ENCODE measurements at places on chromosomes 12 and 14.

DNA sequence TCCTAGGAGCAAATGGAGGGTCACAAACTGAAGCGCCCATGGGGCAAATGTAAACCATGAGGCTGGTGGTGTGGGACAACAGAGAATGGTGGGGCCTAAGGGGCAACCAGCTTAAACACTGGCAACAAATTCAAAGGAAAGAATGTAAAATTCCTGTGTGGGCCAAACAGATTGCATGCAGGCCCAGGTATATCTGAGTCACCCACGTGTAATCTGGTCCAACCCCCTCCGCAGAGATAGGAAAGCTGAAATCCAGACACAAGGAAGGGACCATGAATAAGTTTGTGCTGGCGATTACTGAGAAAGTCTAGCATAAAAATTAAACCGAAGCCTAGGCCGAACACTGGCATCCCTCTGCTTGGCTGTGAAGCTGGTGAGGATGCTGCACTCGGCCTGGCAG is 71.6 kb downstream of the ITPK1 start:
- no peak for DNase-seq

DNA sequence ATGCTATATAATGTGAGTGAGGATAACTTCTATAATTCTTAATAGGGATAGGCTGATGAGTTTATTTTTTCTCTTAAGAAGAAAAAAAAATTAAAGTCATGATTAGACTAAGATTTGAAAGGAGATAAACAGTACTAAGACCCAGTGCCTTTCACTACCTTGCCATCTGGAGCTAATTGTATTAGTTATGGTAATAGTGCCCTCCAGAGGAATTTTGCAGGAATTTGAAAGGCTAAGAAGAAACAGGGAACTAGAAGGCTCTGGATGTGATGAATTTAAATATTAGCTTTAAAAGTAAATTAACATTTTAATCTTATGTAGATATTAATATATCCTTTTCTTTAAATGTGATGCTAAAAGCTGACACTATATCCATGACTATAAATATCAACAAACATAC is 36.6 kb upstream of the PIK3C2G start:
- no peak for DNase-seq

DNA sequence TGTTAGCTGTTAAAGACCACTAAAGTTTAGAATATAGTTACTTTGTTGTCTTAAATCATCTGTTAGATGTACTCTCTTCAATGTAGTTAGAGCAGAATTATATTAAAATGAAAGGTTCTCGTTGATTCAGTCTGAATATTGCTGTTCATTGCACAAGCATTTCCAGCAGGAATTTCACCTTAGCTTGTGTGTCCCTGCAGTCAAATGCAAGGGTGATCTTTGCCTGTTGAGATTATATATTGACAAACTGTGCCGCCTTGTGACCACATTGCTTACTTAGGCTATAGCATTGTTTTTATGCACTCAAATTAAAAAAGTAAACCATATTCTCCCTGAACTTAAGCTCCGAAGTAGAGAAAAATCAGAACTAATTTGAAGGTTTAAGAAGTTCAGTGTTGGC is 39.5 kb downstream of the ATP2A2 start:
- no peak for DNase-seq

GRCh38 chr12:95326445-95326844 is 108.8 kb downstream of the VEZT start:
- DNase-seq = no peak

DNA sequence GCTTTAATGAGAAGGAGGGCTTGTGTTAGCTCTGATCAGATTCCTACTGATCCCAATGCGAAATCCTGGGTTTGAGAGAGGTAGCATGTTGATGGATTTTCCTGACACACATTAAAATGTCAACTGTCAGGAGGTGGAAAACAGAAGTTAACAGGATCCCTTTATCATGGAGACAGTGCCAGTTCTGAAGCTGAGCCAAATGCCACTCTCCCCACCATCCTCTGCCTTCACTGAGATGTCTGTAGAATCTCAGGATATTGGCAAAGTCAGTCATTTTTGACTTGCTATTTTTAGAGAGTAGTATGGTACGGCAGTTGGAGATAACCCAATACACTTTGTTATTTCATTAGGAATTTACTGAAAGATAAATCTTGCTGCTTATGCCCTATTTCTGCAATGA is 1816.2 kb upstream of the FLRT2 start:
- DNase-seq = no peak

DNA sequence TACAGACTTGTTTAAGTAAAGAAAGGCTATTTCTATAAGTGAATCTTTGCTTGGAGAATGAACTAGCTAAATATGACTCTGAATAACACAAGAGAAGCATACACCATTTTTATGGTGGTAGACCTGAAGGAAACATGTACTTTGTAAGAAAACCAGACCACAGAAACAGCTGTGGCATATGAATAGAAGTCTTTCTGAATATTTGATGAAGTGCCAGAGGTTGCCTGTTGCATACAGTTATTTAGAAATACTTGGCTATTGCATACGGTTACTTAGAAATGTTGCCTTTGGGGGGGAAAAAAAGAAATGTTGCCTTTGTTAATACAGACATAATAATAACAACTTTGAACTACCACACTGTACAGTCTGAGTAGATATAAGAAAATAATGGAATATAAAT is 16.8 kb upstream of the LEMD3 start:
- DNase-seq = no peak

GRCh38 chr12:50217202-50217601 is 50.0 kb upstream of the CERS5 start:
- no peak for DNase-seq

DNA sequence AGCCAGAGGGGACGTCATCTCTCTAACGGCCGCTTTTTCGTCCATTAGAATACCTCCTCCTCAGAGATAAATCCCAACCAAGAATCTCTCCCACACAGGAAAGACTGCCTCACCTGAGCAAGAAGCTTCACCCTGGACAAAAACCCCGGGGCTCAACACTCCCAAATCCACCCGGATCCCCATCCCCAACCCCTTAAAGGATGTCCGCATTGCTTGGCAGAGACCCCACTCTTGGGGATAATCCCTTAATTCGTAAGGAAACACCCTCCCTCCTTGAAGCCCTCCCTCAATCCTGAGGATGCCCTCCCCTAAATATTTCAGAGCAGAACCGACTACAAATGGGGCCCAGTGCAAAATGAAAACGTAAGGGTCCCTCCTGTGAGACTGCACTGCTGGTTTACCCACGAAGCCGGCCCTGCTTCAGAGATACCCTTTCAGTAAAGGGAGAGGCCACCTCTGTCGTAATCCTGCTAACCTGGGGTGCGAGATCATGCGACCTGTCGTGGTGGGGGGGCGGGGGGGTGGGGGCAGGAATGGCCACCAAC is 655 bp upstream of the DYNLL1 start:
- peak; percentile 3 for DNase-seq

GRCh38 chr14:60544659-60545058 is 35.7 kb downstream of the SIX6 start:
- DNase-seq = no peak

GRCh38 chr12:105813201-105813600 is 325.6 kb downstream of the NUAK1 start:
- DNase-seq = no peak

DNA sequence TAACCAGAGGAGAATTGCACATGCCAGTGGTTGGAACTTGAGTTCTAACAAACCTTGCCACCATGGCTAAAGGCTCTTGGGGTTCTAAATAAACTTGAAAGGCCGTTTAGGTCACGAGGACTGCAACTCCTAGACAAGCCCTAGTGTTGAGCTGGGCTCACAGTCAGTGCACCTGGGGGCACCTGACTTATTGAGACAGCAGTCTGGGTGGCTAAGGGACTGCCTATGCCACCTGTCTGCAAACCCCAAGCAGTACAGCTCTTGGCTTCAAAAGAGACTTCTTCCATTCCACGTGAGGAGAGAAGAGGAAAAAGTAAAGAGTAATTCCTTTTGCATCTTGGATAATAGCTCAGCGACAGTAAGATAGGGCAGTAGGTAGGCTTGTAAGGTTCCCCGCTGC is 765.6 kb upstream of the FOXG1 start:
- no peak for DNase-seq

DNA sequence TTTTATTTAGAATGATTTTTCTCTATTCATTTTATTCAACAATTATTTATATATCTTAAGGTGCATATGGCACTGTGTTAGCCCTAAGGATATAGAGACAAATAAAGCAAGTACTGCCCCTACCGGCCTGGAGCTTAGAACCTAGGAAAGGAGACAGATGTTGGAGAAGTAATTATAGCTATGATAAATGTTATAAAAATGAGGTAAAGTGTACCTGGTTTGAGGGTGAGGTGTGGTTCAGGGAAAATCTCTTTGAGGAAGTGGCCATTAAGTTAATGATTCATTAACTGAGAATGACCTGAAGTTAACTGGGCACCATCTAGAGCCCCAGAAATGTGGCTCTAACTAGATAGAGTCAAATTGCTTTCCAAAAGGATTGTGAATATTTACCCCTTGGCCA is 31.9 kb downstream of the CDKL1 start:
- DNase-seq = no peak

DNA sequence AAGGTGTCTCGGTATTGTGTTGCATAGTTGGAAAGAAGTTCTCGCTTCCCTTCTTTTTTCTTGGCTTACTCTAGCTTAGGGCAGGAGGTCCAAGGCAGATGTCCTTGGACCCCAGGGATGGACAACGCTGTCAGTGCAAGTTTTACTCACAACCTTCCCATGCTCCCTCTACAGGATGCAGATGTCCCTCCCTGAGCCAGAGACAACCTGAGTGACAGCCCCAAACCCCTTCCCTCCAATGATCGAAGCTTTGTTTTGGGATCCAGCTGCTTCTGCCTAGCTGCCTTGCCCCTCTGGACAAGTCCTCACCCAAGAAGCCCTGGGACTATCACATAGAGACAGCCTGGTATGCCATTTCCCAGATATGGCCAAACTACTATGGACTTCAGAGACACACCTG is 112.0 kb upstream of the RAP1B start:
- no peak for DNase-seq

DNA sequence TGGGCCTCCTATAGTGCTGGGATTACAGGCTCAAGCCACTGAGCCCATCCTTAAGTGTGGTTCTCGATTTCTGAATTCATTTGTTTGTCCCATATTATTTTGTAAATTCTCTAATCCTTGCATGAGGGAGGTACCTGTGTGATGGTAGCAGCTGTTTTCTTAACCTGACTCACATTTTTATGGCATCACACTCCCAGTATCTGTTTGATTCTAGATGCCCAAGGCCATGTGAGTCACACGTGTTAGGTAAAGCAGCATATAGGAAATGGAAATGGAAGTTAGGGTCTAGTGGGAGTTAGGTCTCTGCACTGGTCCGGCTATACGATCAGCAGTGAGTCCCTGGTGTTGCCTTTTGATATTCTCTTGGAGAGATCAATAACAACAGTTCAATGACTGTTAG is 198.1 kb downstream of the ERC1 start:
- DNase-seq = no peak

GRCh38 chr14:58428118-58428683 is 682 bp downstream of the KIAA0586 start:
- no peak for DNase-seq

DNA sequence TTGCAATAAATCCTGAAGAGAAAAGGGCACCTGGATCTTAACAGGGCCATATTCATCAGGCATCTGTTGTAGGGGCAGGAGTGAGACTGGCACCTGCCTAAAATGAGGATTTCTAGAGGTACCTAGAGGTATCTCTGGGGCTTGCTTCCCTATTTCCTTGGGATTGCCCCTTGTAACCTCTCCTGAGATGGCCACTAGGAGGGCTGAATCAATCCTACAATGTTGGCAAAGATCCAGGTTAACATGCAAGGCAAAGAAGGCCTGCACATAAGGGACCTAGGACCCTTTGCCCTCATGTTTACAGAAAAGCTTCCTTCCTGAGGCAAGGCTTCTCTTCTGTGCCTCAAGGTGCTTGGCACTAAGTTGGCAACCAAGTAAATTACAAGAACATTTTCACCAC is 25.8 kb upstream of the CLEC4E start:
- no peak for DNase-seq

DNA sequence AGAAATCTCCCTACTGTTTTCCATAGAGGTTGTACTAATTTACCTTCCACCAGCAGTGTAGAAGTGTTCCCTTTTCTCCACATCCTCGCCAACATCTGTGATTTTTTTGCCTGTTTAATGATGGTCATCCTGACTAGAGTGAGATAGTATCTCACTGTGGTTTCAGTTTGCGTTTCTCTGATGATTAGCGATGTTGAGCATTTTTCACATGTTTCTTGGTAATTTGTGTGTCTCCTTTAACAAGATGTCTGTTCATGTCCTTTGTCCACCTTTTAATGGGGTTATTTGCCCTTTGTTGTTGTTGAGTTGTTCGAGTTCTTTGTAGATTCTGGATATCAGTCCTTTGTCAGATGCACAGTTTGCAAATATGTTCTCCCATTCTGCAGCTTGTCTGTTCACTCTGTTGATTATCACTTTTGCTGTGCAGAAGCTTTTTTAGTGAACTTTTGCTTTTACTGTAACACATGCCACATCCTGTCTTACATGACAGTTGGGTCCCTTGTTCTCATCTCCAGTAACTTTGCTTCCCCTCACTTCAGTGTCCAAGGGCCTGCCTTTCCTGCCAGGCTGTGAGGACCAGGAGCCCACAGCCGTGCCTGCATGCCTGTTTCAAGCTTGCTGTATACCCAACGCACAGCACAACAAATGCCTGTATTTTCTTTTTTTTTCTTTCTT is 64.9 kb downstream of the SPRING1 start:
- no peak for DNase-seq
